ENCODE measurements at places on chromosomes 5 and 9.

GRCh38 chr5:160923411-160923810 is 71.4 kb upstream of the ATP10B start:
- DNase-seq, result no peak

DNA sequence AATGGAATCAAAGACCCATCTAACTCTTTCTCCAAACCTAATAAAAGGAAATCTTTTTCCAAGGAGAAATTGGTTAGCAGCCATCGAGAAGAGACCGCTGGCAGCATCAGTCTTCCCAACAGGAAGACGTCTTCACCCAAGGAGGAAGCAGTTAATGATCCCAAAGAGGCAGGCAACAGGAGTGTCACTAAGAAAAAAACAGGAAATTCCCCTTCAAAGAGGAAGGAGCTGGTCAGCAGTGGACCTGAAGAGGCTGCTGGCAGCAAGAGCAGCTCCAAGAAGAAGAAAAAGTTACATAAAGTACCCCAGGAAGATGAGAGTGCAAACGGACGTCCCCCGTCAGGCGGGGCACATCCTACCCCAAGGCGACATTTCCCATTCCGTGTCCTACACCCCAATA is 143.7 kb downstream of the ELAVL2 start:
- DNase-seq, result no peak

GRCh38 chr5:9347541-9348295 is 198.2 kb downstream of the SEMA5A start:
- no peak for DNase-seq

DNA sequence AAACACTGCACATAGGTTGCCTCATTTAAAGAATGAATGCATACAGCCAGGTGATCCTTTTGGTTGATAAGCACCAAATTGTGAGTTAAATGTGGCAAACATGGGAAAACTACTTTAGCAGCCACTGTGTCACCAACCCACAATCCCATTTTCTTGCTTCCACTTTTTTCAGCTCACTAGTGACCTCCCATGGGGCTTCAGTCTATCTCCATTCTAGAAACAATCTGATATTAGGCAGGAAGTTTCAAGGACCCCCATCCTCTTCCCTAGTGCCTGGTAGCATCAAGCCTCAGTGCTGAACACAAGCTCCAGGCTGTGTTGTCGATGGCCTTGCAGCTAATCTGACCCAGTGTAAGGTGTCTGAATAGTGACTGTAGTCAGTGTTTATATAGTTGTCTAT is 66.2 kb downstream of the PLPPR1 start:
- DNase-seq, result no peak

- DNase-seq, result no peak
These were observed 96.7 kb downstream of the SNCAIP start for GRCh38 chr5:122408592-122409224.

- no peak for DNase-seq
These were observed 237.9 kb upstream of the CD180 start for GRCh38 chr5:67434466-67434865.

- DNase-seq, result no peak
These were observed 301.9 kb downstream of the RASEF start for GRCh38 chr9:82761027-82761426.

DNA sequence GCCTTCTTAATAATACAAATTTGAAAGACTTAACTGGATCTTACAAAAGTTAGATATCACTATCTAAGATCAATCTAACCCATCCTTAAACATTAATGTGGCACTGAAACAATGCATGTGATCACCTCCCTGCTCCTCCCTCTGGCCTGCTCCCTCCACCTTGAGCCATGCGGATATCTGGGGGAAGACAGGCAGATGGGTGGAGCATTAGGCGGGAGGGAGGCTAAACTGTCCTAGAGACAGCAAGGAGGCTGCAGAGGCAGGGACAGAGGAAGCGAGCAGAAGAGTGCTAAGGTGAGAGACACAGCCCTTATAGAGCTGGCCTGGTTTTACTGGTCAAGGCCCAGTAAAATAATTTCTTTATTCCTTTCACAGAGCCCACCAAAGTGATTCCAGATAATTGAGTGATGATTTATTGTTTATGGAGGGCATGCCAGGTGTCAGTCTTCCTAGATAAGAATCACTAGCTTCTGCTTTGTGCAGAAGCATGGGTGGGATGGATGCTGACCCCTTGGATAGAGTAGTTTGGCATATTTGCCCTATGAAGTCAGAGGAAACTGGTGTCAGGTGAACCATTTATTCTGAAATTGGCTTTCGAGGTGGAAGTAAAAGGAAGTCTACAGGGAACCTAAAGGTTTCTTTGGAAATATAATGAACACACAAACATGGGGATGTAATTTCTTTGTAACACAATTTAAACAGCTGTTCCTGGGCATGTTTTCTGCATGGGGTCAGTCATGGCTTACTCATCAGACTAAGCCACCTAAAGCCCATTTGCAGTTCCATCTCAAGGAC is 188.3 kb downstream of the GNAQ start:
- no peak for DNase-seq

GRCh38 chr5:38835887-38836286 is 9.9 kb upstream of the OSMR start:
- no peak for DNase-seq

DNA sequence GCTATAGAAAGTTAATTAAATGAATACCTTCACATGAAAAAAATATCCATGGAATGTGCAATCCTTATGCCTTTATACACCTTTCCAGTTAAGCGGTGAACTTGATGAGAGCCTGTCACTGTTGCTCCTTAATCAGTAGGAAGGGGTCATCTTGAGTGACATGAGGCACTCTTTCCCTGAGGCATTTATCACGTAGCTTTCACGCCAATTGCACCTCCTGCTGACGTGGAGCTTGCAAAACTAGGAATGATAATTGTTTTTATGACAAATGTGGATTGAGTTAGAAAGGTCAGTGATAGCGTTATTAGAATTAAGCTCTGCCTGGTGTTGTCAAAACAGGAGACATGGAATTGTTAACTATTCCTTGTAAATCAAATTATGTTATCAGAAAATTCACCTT is 79.7 kb downstream of the SLF1 start:
- no peak for DNase-seq

- no peak for DNase-seq
These were observed 15.6 kb downstream of the IRF1 start for GRCh38 chr5:132474881-132475496.

DNA sequence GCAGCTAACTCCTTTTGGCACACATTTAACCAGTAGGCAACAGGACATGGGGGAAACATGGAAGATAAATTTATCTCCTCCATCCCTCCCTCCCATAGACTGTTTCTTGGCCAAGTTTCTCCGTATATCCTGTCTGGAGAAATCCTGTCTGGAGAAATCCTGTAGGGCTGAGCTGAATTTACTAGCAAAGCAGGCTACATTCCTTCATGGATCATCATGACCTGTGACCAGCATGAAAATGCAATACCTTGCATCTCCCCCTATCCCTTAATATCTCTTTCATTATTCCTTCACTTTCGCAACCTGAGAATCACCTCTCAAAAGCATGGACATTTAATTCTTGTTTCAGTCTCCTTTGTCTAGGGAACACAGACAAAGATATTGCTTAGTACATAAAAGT is 379.1 kb downstream of the PSAT1 start:
- DNase-seq, result peak; percentile 44

DNA sequence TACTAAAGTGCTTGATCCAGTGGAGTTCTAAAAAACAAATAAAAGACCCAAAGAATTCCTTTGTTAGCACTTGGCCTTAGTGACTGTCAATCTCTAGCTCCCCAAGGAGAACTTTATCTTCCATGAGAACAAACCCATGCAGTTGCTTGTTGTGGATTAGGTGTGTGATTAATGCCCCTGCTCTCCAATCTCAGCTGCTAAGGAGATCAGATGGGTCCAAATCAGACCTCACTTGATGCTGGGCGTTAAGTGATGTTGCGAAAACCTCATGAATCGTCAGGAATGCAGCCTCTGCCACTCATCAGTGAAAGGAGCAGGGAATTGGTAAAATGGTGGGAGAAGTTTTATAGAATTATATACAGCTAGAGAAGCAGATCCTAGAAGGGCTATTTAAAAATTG is 133.7 kb downstream of the DMAC1 start:
- no peak for DNase-seq

GRCh38 chr5:169980418-169981053 is at the start of gene INSYN2B:
Gene INSYN2B (minus strand): TSS chr5:169980495. CDS start chr5:169883898, 96,597 bp downstream.
- DNase-seq, result peak; percentile 70

DNA sequence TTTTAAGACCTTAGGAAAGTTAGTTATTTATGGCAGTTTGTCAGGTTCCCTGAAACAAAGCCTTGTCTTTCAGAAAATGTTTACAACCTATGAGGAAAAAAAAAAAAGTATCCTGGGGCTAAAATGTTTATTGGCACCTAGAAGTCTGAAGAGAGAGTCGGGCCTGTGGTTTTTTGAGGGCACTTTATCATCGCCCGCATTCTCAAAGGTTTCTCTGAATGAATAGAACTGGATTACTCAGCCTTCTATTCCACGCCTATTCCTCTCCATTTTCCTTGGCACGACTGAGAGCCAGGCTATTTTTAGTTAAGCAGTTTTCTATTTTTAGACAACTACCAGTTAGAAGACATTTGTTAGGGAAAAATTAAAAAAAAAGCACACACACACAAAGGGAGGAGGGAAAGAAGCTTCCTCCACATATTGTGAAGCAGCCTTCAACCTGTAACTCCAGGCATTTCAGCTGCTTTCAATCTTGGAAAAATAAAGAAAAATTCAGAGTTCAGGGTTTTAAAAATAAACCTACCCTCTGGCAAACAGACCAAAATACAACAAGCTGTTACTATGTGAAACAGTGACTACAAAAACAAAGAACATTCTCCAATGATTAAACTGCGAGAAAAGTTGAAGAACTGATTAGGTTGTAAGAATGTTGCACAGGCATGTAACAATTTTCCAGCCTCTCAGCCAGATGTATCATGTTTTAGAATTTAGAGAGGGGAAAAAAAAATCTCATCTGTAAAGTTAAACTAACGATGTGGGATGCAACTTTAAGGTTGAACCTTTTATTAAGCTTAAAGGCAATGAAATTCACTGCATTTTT is 97.0 kb downstream of the MEF2C start:
- peak; percentile 86 for DNase-seq

DNA sequence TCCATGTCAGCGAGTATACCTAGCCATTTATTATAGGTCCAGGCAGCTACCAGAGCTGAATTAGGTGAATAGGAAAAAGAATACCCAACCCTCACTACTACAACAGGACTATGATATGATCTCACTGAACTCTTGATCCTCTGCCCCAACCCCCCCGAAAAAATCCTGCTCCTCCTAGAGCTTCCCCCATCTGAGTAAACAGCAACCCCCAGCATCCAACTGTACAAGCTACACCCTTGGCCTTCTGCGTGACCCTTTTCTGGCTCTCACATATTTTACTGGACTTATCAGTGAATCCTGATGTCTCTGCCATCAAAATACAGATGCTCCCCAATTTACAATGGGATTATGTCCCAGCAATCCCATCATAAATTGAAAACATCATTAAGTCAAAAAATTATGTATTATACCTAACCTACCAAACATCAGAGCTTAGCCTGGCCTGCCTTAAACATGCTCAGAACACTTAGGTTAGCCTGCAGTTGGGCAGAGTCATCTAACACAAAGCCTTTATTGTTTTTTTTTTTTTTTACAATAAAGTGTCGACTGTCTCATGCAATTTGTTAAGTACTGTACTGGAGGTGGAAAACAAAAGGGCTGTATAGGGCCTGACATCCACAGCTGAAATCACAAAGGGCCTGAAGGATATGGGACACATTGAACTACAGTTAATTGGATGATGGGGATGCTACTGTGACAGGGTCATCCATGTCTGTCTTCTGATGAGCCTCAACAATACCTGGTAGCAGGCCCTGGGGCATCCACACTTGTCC is 128.9 kb upstream of the ERCC6L2 start:
- no peak for DNase-seq

DNA sequence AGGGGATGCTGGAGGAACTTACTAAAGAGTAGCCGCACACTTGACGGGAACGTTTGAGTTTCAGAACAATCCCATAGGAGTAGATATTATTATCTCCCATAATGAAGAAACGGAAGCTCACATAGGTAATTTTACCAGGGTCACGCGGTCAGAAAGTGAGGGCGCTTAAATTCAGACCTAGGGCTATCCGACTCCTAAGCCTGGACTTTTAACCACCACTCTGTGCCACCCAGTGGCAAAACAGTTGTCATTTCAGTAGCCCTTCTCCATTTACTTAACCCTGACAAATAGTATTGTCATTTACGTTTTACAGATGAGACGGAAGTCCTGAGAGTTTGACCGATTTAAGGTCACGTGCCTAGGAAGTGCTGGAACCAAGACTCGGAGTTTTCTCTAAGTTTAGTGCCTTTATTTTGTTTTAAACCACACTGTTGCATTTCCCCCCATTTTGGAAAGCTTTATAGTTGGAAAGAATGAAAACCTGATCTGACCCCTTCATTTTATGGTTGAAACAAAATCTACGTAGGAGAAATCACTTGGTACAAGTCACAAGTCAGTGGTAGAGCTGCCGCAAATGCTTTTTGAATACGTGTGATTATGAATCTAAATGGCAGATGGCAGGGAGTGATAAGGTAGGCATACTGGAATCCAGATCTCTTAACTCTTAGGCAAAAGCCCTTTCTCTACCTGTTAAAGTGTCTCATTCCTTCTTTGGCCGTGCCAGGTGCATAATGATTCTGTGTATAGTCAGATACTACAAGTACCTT is 650 bp downstream of the MRRF start:
- no peak for DNase-seq

DNA sequence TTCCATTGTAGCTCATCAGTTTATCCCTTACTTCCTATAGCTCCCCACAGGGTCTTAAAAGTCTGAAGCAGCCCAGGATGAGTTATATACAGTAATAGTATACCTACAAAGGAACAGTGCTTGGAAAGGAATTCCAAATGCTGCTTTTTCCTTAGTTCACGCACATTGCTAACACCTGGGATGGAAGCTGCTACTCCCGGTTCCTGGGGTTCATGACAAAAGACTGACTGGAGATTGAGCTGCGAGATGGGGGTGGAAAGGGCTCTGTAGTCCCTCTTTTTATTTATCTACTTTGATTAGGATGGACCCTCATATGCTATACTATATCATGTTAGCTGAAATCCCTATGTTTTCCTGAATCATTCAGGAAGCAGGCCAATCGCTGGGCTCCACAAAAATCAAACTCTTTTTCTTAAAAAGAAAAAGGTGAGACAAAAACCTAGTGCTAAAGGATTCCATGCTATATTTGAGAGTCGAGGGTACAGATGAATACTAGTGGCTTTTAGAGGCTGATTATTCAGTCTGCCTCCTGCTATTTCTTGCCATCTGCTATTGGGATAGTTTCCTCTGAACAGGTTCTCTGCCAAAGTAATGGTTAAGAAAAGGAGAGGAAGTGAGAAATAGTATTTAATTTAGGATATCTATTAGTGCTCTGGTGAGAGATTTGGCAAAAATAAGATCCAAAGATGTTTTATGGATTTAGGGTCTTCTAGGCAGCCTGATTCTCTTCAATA is 81.2 kb downstream of the MRPS27 start:
- DNase-seq, result no peak

GRCh38 chr5:90071066-90071465 is 338.5 kb downstream of the CETN3 start:
- no peak for DNase-seq

GRCh38 chr9:116450378-116451139 is 236.5 kb upstream of the TRIM32 start:
- peak; percentile 43 for DNase-seq

GRCh38 chr9:127979333-127980059 is 1.3 kb downstream of the EEIG1 start:
- DNase-seq, result no peak
